Posterior vena cava (tissue), 2 donors: ENCODE measurements at places on chromosomes 1 and 21. TPM values are rescaled to one million over a fixed set of nuclear protein-coding genes. Genes with fewer than 3 reads are reported as not detected.

DNA sequence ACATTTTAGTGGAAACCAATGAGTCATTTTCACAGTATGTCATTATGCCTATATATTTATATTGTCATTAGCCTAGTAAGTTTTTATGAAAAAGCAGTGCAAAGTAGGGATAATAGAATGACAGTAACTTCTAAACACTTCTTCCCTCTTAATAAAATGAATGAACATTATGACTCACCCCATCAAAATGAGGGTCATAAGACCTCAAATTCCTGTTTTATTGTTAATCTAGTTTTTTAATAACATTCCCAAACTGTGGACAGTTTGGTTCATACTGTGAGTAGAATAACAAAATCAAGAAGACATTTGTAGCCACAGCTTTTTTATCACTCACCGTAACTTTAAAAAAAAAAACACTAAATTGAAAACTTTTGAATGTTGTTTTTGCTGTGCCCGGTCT lies 160.5 kb downstream of the LRRC40 start:
- no peak for DNase-seq

DNA sequence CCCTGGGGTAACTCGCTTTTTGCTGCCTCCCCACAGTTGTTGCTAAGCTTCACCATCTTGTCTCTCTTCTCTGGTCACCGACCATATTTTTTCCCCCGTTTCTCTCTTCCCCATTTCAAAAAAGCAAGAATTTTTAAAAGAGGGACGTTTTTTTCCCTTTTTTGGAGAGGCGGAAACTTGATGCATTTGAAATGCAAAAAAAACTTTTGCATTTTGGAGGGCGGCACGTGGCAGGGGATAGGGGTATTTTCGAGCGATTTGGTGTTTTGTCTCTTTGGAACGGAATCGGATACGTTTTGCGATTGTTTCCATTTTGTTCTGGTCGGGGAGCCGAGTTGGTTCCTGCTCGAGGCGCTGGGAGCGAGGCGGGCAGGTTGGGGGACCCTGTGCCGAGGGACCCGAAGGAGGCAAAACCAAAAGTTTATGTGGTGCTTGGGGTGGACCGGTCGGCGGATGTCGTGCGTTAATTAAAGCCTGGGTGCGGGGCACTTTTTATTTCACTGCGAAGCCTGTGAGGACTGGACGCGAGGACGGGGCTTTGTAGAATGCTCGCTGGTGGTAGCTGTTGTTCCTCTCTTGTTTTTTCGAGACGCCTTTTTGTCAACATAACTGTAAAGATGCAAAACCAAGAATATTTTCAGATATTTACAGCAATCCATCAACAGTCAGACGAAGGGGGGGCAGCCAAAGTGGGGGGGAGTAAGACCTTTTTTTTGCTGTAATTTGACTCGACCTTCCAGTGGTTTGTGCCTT lies 884 bp downstream of the H3-3A start:
- peak; percentile 83 for DNase-seq

- no peak for DNase-seq
Measured at GRCh38 chr1:158003406-158003800, 10.0 kb downstream of the KIRREL1 start.

DNA sequence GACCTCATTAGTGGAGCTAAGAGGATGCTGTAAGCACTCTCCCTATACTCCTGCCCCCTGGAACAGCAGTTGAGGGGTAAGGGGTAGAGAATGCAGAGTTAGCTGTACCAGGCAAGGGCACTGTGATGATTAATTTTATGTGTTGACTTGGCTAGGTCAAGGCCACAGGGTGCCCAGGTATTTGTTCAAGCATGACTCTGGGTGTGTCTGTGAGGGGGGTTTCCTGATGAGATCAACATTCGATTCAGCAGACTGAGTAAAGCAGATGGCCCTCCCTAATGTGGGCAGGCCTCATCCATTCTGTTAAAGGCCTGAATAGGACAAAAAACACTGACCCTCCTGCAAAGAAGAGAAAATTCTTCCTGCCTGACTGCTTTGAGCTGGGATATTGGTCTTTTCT lies 110.8 kb downstream of the KCND3 start:
- DNase-seq, result peak; percentile 17

DNA sequence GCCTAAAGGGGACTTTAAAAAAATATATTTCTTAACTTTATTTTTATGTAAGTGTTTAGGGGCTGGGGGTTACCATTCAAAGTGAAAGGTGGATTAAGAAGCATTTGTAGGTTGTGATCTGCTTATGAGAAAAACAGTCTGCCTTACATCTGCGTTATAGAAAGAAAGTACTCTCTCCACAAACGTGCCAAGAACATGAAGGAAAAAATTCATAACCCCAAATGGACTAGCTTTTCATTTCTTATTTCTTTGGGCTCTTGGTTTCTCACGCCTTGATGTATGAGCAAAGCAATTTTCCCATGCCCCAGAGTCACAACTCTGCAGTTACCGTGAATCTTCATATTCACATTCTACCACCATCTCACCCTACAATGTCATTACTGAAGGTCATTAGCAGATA lies 1165.1 kb upstream of the ADGRL4 start:
- no peak for DNase-seq

Gene AKNAD1
- total RNA-seq, result 1.0 TPM
